ENCODE measurements at places on chromosomes 1 and 21. TPM values are rescaled to one million over a fixed set of nuclear protein-coding genes. Genes with fewer than 3 reads are reported as not detected.

Gene CD52
- not detected for total RNA-seq

Gene OVAAL
- not detected for total RNA-seq

Gene EPHA8
- total RNA-seq: not detected

Gene CNR2
- total RNA-seq: not detected

Gene ZNF593OS
- total RNA-seq: not detected

Gene C1orf74
- total RNA-seq: 2.4 TPM

Gene ITGB2
- total RNA-seq: not detected

Gene OLFML2B
- 1.5 TPM for total RNA-seq

Gene SPRR2D
- not detected for total RNA-seq

Gene KRTAP19-1
- not detected for total RNA-seq

Gene OR2L8
- not detected for total RNA-seq

Gene IFNAR2
- total RNA-seq: 9.5 TPM

Gene USF1
- 49.4 TPM for total RNA-seq

Gene OR2T11
- not detected for total RNA-seq

Gene GBP4
- total RNA-seq: 0.32 TPM

Gene WNT2B
- total RNA-seq: 3.0 TPM

Gene TGFBR3
- 5.9 TPM for total RNA-seq

Gene SELENBP1
- 14.6 TPM for total RNA-seq

Gene COL24A1
- 1.8 TPM for total RNA-seq

Gene INSRR
- not detected for total RNA-seq

Gene SFN
- total RNA-seq: 0.14 TPM

Gene F13B
- total RNA-seq: not detected

Gene SPAG17
- 0.05 TPM for total RNA-seq

Gene SLC1A7
- total RNA-seq: not detected

Gene SMPDL3B
- not detected for total RNA-seq

Gene CBR3
- total RNA-seq: 4.5 TPM

Gene COL6A1
- total RNA-seq: 842 TPM

Gene SYT6
- not detected for total RNA-seq

Gene TLCD4
- 0.30 TPM for total RNA-seq

Gene CELA3B
- not detected for total RNA-seq

Measured in smooth muscle cell of the umbilical artery (primary cell).